Hindlimb muscle (tissue), 1 donor: ENCODE measurements at places on chromosomes 1 and 21. TPM values are rescaled to one million over a fixed set of nuclear protein-coding genes. Genes with fewer than 3 reads are reported as not detected.

DNA sequence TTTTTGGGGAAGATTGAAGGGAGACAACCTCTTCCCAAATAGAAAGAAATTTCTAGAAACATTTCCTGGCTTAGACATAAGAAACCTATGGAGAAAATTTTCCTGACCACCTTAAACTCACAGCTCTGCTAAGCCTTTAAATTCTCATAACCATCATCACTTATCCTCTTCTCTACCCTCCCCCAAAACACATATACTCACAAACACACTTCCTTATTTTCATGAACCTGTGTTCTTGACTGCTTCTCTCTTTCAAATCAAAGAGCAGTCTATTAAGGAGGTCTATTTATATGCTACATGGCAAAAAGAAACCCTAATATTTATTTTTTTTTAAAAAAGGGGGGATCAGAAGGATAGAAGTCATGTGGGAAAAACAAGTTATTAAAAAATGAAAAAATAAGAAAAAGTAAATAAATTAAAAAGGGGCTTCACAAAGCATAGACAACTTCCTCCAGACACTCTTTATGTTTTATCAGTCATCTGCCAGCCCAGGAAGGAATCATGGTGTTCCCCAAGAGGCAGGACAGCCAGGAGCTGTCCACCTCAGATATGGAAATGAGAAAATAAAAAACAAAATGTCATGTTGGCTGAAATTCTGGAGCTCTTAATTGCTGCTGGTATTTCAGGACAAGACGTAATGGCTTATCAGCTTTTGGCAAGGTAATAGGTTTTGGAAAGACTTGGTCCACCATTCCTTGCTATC is 12.8 kb upstream of the RGS2 start:
- no peak for DNase-seq

Gene TCHH
- polyA plus RNA-seq, result not detected

DNA sequence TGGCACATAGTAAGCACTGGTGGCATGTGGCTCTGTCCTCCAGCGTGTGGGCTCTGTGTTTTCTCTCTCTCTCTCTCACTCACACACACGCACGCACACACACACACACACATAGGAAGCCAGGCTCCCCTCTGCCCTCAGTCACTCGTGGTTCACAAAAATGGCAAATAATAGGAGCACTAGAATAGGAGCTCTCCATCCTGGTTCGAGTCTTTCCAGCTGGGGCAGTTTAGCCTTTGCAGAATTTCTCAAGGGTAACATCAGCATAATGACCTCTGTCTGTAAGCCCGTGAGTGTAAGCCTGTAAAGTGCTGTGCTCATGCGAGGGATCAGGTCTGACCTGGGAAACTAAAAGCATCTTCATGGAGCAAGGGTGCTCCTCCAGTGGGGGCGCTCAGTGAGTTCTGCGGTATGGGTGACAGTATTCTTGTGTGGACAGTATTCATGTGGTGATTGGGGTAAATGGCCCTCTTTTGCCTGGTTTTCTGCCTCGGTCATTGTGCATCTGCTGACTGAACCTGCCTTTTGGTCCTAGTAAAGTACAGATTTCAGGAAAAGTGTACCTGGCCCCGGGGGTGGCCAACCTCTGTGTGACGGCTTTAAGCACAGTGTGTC is 842 bp upstream of the ZC3H12A start:
- no peak for DNase-seq

GRCh38 chr1:110060034-110060661 is 10.3 kb downstream of the ALX3 start:
- DNase-seq, result no peak

Gene PGLYRP4
- not detected for polyA plus RNA-seq

GRCh38 chr1:211566431-211567025 is 12.4 kb downstream of the SLC30A1 start:
- no peak for DNase-seq

Gene NID1
- polyA plus RNA-seq, result 239 TPM

DNA sequence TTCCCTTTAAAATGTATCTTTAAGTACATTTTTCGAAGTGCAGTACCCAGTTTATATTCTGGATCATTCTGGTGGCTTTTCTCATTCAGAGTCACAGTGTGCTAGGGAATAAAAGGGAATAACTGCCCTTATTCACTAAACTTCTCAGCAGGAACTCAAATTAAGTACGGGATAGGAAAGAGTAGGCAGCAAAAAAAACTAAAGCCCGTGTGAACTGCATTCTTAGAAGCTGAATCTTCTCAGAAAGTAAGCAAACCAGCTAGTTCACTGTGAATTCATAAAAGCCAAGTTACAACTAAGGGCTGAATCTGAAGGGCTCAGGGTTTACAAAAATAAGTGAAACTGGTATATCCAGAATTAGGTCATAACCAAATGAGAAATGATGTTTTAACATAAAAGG is 22.0 kb downstream of the PRPF38A start:
- DNase-seq, result no peak

DNA sequence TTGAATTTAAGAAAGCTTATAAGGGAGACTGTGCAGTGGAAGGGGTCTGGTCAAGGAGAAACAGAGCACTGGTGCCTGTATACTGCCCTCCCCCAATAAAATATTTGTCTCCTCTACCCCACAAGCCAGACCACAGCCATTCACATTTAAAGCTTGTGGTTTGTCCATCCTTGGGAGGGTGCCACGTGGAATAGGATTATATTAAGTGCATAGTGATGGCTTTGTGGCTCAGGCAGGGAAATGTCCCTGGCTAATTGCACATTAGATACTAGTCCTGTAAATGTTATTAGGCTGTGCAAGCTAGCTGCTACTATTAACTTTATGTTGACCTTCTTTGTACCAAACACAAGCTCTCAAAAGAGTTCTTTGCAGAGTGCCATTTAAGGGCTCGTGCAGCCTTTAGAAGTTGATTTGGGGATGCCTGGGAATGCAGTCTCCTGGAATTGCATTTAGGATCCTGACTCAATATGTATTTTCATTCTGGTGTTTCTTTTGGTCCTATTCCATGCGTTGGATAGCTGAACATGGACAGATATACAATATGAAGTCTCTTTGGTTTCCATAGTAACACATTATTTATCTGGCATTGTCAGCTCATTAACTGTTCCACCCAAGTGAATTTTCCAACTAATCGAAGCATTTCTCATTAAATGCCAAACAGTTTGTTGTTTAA is 210.6 kb downstream of the ROR1 start:
- DNase-seq, result peak; percentile 72

DNA sequence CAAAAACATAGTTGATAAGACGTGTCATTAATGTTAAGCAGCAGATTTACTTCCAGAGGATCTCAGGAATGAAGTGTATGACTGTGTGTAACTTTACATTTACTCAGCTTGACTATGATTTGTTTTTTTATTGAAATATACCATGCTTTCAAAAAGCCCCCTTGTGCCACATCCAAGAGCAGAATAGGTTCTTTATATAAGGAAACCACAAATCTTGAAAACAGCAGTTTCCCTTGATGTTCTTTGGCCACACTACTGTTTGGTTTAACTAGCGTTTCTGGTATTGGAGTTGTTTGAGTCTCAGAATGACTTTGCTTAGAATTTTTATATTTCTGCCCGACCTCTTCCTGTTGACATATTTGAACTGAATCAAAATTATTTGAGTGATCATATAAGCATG is 25.0 kb downstream of the LRRC8C start:
- DNase-seq, result no peak

Gene DDAH1
- 50.0 TPM for polyA plus RNA-seq

Gene PGLYRP3
- polyA plus RNA-seq, result not detected
